ENCODE measurements at places on chromosomes 1 and 21.

DNA sequence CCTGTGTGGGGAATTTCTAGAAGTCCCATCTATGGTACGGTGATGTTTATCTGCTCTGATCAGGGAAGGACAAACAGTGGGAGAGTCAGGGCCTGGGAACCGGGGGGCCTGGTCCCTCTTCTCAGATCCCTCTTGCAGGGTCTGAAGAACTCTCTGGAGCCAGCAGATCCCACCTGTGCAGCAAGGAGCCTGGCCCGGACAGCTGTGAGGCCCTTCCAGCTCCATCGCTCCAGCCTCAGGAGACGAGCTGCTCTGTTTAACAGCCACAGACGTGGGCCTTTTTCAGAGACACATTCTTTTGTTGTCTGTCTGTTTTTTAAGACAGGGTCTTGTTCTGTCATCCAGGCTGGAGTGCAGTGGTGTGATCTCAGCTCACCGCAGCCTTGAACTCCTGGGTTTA lies 14.5 kb downstream of the C1orf174 start:
- no peak for DNase-seq

GRCh38 chr1:198543670-198544260 lies 3.3 kb upstream of the ATP6V1G3 start:
- DNase-seq = peak; percentile 50

DNA sequence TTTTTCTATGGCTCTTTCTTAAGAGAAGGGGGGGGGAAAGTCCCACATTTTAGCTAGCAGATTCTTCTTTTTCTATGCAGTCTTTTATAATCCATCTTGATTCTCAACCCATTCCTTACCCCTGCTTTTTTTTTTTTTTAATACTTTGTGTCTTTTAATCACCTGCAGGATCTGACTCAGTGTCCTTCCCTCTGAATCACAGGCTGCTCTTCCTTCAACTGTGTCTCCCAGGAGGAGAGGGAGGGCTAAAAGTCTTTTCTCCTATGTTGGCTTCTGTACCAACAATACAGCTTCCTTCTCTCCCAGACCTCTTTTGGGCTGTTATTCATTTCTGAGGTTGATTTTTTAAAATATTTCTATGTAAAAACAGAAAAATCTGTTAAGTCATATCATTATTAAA lies 686.2 kb downstream of the ADGRL2 start:
- DNase-seq = no peak

GRCh38 chr1:85363521-85363920 lies 87.1 kb upstream of the BCL10 start:
- DNase-seq = no peak

DNA sequence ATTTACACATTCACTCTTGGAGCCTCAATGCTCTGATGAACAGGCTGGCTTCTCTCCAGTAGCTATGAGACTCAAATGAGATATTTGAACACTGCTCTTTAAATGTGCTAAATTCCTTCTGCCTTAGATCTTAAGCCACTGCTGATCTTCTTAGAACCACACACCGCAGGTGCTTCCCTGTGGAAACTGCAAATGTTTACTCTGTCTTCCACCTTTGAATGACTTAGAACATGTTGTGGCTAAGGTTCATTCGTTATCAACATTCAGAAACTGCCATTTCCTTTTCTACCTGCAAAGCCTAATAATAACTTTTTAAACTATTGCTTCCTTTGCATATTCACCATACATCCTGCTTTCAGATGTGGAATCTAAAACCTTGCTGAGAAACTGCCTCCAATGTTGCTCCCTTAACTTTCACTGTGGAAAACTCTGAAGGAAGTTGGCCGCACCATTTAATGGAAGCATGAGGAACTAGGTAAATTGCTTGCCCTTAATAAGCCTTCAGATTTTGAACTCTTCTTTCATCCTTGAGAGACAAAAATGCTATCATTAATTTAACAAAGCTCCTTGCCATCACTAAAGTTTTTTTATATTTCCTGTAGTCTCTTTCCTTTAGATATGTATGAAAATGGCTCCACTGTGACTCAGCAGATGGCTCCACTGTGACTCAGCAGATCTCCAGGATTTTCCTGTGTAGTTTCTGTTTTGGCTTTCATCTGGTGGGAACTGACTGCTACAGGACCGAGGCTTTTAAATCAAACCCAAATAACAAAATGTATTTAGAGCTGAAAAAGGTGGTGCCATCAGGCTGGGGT lies 143.8 kb downstream of the TNFSF18 start:
- DNase-seq = no peak

DNA sequence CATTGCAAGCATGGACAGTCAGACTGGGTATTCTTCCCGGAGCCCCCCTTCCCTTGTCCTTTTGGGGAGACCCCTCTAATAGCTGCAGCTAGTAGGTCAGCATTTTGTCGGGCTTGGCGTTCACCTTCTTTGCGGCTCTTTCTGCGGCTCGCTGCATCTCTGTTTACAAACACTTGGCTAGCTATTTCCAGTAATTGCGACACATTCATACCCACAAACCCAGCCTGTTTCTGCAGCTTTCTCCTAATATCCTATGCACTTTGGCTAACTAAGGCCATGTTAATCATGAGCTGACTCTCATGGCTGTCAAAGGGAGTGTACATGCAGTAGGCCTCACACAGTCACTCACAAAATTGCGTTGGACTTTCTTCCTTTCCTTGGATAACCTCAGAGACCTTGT lies 716.4 kb downstream of the AMY1C start:
- no peak for DNase-seq

DNA sequence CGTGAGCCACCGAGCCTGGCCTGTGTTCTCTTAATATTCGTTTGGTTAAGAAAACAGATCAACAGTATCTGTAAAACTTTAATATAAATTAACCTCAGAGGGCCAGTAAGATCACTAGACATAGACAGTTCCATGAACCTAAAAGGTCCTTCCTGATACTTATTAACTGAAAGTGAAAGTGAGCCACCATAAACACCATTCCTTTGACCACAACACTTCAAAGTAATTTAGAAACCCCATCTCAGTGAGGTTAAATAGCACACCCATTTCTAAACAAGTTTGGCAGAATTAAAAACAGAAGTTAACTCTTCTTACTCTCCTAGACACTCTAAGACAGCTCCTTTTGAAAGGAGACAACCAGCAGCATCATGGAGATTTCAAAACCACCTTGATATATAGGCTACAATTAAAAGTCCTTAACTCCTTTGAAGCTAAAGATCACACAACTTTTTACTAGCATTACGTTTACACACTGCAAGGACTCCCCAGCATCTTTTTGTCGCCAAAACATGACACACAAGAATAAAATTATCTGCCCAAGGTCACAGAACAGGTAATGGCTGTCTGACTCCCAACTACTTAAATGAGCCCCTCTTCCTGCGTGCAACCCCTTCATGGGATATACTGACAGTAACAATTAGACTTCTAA lies 2.2 kb downstream of the RNF19B start:
- no peak for DNase-seq

DNA sequence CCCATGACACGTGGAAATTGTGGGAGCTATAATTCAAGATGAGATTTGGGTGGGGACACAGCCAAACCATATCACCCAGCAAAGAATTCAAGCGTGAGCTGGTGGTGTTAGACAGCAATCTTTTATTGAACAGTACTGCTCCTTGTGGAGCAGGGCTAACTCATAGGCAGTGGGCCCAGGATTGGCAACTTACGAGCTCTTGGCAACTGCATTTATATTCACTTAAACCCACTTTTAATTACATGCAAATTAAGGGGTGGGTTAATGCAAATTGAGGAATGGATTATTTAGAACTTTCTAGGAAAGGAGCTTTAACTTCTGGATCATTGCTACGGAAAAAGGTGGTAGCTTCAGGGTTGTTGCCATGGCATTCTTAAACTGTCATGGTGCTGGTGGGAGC lies 135.6 kb upstream of the KAZN start:
- no peak for DNase-seq

- DNase-seq = no peak
These were observed 731 bp downstream of the TRIM11 start for GRCh38 chr1:228405979-228406228.

DNA sequence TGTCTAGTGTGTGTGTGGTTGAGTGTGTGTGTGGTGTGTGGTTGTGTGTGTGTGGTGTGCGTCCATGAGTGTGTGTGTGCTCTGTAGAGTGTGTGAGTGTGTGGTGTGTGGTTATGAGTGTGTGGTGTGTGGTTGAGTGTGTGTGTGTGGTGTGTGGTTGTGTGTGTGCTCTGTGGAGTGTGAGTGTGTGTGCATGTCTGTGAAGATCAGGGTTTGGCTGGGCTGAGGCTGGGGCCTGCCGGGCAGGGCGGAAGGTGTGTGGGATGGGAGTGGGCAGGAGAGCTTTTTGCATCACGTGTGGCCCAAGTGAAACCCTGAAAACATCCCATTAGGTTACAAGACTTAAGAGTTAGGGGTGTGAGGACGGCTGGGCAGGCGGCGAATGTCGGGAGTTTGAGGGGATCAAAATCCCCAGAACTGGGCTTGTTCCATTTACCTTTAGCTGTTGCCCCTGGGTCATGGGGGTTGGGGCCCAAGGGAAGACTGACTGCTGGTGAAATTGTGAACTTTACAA lies 2.9 kb upstream of the FCMR start:
- no peak for DNase-seq

DNA sequence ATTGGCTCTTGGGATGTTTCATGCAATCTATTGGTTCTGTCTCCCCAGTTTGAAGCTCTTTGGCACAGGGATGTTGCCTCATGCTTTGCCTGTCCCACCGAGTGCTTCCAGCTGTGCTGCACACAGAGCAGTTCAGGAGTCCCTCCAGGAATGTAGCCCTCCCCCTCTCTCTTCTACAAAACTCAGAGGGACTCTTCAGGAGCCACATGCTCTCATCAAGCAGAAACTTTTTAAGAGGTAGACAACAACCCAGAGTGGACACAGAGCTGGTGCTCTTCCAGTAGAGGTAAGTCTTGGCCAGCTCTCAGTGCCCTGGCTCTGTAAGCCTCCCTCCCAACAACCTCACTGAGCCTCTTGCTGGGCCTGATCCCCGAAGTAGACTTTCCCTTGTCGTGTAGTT lies 11.6 kb upstream of the ZNF697 start:
- DNase-seq = no peak

GRCh38 chr1:30816211-30817076 lies 58.9 kb upstream of the LAPTM5 start:
- DNase-seq = no peak

- DNase-seq = no peak
These were observed 37.4 kb upstream of the DISP1 start for GRCh38 chr1:222777463-222777862.

DNA sequence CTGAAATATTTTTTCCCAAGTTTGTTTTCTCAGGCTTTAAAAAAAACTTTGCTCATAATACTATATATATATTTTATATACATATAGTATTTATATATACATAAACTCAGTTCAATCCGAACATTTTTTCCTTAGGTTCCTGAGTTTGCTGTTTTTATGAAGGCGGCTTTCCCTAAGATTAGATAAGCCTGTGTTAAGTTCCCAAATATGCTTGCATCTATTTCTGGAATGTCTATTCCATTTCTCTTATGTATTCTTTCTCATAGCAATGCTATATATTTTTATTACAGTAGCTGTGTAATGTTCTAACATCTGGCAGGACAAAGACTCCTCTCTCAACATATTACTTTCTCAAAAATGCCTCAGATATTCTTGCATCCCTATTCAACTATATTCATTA lies 45.9 kb downstream of the ADSS2 start:
- no peak for DNase-seq

GRCh38 chr1:216617081-216617875 lies 106.0 kb downstream of the ESRRG start:
- no peak for DNase-seq

DNA sequence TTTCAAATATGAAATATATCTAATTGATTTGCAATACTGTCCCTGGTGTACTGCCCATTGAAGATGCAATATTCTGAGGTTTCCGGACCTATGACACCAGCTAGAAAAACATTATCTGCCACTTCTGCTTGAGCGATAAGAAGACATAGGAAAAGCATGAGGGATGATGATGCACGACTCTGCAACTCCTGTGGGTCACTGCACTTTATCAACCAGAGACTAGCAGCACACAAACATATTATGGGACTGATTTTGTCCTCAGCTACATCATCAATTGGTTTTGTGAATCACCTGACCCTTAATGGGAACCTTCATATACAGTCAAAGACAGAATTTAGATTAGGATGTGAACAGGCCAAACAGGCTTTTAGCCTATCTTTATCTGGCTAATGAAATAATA lies 13.8 kb upstream of the KCNA3 start:
- no peak for DNase-seq

DNA sequence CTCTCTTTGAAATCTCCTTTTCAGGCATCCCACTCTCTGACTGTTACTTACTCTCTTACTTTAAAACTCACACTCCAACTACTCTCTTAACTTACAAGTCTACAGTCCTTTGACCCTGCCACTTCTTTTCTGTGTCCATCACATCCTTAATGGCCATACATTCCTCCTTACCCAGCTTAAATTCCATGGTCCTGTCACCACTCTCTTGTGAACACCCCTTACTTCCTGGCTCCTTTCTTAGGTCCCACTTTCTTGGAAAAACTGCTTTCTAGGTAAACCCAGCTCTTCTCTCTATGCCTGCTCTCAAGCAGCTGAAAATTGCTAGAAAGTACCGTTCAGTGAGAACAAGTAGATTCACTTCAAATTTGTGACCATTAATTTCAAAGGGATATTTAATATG lies 109.1 kb downstream of the OLFML2B start:
- no peak for DNase-seq

DNA sequence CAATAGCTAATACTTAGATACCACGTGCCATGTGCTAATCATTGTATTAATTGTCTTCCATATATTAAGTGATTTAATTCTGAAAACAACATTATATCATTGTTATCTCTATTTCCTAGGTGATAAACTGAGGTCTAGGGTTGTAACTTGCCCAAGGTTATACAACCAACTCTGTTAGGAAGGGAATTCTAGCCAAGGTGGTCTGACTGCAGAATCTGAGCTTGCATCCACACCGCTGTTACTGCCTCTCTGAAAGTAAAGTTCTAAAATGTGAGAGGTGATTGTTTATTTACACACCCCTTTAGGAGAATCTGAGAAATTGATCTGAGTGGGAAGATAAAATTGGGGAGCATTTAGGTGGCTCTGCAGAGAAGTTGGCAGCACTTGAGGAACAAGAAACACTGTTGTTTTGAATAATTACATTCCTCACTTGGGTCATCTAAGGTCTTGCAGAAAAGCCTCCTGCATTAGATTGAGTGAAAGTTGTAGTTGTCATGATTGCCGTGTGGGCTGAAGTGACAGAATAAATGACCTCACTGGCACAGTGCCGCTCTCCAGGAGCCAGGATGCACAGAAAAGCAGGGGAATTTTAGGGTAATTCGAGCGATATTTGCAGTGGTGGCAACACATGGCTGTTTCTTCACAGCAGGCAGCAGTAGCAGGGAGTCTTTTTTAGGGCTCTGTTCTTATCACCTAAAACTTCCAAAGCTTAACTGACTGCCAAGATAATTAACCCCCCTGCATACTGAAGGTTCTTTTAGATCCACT lies 121.7 kb downstream of the ADGRL4 start:
- DNase-seq = no peak

GRCh38 chr1:17084787-17085186 lies 31.0 kb upstream of the SDHB start:
- DNase-seq = no peak

- DNase-seq = no peak
These were observed 10.6 kb downstream of the PPP1R15B start for GRCh38 chr1:204400882-204401510.
